T-helper 1 cell (primary cell): ENCODE measurements at places on chromosomes 6 and 20.

GRCh38 chr20:39885975-39886649 lies 802.9 kb downstream of the MAFB start:
- DNase-seq, result no peak

DNA sequence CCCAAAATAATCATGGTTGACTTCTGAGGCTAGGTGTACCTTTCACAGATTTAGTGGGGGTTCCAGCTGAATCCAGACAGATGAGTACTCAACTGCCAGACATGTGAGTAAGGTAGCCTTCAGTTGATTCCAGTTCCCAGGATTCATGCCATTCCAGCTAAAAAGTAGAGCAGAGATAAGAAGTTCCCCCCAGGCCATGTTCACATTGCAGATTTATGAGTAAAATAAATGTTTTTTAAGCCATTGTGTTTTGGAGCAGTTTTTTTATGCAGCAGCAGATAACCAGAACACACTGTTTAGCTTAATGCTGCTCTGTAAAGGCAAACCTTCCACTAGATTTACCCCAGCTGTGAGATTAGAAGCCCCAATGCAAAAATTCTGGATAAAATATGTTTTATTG lies 245.0 kb downstream of the RFPL4B start:
- no peak for DNase-seq

- no peak for DNase-seq
Measured at GRCh38 chr6:54579011-54579410, 267.6 kb upstream of the FAM83B start.

- DNase-seq, result no peak
Measured at GRCh38 chr6:21596949-21597682, 3.6 kb downstream of the SOX4 start.

GRCh38 chr6:148494226-148494625 lies 151.6 kb downstream of the SASH1 start:
- DNase-seq, result no peak

DNA sequence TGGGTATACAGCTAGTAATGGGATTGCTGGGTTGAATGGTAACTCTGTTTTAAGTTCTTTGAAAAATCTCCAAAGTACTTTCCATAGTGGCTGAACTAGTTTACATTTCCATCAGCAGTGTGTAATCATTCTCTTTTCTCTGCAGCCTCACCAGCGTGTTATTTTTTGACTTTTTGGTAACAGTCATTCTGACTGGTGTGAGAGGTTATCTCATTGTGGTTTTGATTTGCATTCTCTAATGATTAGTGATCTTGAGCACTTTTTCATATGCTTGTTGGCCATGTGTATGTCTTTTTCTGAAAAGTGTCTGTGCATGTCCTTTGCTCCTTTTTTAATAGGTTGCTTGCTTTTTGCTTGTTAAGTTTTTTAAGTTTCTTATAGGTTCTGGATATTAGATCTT lies 194.2 kb upstream of the PHACTR1 start:
- DNase-seq, result no peak
